Stimulated activated CD4-positive, alpha-beta T cell treated with anti-CD3 and anti-CD28 coated beads, Interleukin-1b, Interleukin-23, amount 100 ng/mL, for 1 hour (primary cell): ENCODE measurements at places on chromosomes 5 and 9.

DNA sequence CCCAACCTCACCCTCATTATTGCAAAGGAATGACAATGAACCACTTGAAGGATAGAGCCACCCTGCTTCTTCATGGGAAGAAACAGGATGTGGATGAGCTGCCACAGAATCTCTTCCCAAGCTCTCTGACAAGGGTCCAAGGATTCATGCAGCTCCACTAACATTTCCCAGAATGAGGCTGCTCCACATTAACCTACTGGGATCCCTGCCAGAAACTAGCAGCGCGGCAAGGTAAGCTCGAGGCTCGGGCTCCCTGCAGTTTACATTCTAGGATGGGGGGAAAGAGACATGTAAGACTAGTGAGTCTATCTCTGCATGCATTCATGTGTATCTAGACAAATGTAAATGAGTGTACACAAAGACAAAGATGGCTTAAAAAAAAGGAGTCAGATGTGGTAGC lies 12.1 kb downstream of the DCAF12 start:
- no peak for DNase-seq

GRCh38 chr9:124496463-124496862 lies 10.7 kb downstream of the NR5A1 start:
- DNase-seq, result no peak

- DNase-seq, result no peak
Measured at GRCh38 chr9:121082075-121082474, 7.3 kb downstream of the CNTRL start.

DNA sequence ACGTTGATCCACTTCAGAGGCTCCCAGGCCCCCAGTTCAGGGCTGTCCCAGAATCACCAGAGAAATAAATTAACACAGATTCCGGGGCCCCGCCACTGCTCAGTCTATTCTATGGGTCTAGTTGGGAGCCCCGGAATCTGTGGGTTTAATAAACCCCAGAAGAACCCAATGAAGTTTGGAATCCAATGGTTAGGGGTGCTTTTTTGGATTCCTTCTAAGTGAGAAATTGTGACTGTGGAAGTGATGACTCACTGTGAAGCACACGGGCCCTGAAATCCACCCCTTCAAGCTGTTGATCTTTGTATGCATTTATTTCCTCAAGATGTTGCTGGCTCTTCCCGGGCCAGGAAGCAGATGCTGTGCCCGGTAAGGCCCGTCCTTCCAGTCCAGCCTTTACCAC lies 57.3 kb upstream of the SLC28A3 start:
- no peak for DNase-seq

GRCh38 chr9:101457003-101457402 lies 21.4 kb upstream of the ALDOB start:
- DNase-seq, result no peak

GRCh38 chr5:142572006-142572405 lies 113.9 kb downstream of the FGF1 start:
- DNase-seq, result no peak

DNA sequence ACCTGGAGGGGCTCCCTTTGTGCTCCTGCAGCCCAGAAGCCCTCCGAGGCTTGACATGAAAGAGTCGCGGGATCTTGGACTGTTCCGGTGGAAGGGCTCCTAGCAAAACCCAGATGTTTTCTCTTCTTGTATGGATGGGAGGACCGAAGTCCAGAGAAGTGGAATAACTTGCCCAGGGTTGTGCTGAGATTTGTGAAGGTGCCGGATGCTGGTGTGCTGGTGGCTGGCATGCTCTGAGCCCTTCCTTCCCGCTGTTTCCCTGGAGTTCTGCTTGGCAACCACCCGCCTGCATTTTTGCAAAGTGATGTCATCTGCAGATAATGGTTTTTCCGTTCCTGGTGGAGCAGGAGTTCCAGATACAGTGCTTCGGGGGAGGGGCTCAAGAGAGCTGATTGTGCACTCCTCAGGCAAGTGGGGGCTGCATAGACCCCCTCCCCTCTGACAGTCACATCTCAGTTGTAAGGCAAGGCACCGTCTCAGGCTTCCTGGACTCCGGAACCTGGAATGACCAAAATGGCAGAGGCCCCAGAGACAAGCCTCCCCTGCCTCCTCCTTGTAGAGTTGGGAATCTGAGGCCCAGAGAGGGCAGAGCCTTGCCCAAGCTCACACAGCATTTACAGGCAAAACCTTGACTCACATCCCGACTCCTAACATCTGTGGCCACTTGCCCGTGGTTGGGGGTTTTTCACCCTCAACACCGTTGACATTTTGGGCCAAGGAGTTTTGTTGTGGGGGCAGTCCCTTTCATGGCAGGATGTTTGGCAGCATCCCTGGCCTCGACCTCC lies 157.0 kb downstream of the RGS3 start:
- DNase-seq, result no peak

DNA sequence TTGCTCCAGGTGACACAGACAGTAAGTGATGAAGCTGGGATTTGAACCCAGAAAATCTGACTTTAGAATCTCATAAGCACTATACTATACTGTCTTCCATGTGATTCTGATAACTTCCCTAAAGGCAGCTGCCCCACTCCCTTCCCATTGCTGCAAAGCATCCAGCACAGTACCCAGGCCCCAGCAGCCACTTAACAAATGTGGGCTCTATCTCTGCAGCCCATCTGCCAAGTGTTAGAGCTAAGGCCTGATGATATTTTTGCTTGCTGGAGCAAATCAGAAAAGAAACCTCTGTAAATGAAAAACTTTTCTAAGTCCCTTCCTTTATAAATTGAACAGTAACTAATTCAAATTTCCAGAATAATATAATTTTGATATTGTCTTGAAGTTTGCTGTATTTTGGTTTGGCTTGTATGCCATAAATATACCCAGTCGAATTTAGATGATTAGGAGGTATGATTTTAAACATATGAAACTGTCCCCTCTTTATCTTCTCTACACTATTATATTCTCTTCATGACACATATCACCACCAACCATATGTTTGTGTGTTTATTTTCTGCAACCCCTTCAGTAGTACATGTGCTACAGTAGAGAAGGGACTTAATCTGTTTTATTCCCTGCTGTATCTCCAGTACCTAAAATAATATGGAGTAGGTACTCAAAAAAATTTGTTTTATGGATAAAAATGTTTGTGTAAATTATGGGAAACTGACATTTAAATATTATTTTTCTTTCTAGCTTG lies 63.8 kb downstream of the SMIM15 start:
- DNase-seq, result no peak

DNA sequence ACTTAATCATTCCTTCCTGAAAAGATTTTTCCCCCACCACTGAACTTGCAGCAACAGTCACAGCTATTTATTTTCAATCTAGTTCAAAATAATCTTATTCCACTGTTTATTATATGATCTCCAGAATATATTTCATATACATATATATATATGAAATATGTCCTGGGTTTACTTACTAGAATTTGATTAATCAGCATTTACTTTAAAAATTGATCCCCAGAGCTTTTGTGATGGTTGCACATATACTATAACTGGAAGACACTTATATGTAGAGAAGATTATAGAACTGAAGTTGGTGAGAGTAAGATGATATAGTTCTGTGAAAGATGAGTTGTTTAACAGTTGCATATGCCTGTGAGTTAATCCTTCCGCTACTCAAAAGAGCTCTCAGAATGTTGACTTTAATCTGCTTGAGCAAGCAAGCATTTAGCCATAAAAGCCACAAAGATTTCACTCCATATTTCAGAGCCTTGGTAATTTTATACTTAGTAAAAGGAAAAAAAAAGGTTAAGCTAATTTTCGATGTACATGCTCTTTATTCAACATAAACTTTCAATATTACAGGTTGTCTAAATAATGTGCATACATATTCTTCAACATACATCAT lies 399.3 kb upstream of the CDH9 start:
- no peak for DNase-seq

DNA sequence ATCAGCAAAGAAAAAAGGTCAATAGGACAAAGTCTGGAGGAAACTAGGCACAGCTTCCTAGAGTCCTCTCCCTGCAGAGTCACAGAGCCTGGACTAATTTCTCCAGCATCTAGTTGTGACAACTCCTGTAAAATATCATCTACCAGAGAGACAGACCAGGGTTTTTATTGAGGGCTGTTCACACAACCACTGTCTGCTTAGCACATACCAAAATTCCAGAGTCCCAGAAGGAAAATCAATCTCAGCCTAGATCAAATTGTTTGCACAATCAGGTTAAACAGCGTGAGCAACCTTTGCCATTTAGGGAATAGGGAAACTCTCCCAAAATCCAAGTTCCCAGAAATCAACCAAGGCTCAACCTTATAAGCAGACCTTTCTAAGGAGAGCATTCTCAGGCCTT lies 190.3 kb downstream of the SYK start:
- no peak for DNase-seq

DNA sequence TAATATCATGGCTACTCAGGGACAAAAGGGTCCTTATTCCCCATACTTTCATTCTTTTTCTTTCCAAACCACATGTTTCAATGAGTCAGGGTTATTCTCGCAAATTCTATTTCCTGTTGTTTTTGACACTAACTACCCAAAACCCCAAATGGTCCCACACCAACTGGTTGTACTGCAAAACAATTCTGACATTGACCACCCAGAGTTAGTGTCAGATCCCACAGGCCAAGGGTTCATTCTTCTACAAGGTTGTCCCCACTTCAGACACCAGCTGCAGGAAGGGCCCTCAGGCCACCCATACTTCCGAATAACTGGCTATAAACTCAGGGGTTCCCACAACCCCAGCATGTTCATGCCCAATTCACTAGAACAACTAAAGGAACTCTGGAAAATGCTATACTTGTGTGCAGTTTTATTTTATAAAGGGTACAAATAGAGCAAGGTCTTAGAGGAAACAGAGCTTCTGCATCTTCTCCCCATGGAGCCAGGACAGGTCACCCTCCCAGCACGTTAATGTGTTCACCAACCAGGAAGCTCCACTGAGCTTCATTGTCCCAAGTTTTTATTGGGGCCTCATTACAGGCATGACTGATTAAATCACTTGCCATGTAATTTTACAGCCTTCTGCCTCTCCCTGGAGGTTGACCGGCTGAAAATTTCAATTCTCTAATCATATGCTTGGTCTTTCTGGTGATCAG lies 334.8 kb downstream of the DRD1 start:
- no peak for DNase-seq

DNA sequence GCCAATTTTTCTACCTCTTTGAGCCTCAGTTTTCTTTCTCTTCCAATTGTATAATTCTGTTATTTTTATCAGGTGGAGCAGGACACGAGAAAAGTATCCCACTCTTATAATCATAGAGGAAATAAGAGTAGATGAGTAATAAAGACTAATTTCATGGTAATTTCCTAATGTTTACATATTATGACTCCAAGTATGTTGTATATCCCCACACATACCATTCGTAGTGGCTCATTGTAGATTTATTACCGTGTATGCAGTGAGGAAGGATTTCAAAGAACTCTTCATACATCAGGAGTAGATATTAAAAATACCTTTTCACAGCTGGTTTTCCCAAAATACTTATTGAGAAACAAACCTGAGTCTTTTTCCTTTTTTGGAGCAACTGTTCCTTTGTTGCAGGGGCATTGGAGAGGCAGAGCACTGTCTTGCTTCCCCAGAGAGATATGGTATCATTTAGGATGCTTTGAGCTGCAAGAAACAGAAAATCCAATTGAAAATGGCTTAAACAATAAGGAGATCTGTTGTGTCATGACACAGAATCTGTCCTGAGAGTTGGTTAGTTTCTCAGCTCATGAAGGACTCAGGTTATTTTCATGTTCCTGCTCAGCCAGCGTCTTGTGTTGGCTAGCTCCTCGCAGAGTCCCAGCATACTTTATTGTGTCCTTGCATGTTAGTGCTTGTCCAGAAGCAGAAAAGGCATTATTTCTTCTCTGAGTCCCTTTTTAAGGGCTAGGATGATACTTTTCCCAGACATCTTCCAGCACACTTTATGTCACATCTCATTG lies 291.2 kb downstream of the ARHGAP26 start:
- no peak for DNase-seq

DNA sequence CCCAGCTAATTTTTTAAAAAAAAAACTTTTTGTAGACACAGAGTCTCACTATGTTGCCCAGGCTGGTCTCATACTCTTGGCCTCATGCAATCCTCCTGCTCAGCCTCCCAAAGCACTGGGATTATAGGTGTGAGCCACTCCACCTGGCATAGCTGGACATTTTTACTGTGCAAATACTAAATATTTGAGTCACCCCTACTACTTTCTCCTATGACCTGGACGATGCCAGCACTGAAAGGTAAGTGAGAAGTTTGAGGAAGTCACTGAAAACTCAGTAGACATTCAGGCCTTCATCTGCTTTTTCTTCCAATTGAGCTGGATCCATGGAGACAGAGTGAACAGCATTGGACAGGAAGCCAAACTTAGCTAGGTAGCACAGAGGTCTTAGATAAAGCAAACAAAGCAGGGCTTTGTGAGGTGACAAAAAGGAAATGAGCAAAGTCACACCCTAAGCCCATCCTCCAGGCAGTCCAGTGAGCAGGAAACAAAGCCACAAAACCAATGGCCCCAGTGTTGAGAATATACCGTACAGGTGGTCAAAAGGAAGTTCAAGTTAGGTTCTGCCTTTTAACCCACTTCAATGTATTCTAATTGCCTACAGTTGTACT lies 192.6 kb upstream of the RASA1 start:
- no peak for DNase-seq

DNA sequence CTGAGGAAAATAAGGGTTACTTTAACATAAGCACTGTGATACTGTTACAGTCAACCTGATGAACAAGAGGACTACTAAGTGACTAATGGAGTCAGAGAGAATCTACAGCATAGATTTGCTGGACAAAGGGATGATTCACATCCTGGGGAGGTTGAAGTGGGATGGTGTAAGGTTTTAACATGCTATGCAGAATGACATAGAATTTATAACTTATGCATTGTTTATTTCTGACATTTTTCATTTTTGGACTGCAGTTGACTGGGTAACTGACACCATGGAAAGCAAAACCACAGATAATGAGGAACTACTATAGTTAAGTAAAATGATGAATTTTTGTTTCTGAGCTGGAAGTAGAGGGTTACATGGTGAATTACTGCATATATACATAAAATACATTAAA lies 389.2 kb downstream of the MAT2B start:
- no peak for DNase-seq

DNA sequence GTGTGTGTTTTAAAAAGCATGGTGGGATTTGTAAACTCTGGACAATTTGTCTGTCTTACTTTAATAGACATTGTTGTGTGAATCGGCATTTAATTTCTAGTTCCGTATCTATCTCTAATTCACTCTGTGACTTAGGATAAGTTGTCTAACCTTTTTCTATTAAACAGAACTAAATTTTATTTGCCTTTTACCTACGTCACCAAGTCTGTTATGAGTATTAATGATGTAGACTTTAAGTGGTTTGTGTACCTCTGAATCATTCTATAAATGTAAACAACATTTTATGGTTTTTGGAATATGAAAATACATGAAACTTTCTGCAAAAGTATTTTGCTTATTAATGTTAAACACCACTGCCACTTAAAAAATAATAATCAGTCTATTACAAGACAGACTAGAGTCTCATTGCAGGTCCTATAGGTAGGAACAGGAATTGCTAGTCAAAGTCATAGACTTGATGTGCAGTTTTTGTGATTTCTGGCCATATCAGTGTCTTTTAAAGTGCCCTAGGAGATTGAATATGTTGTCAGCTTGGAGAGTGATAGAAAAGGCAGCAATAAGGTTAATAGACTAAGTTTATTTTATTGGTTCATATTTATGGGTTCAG lies 5.6 kb downstream of the RBM27 start:
- DNase-seq, result no peak

GRCh38 chr5:95746722-95747679 lies 15.9 kb downstream of the RHOBTB3 start:
- no peak for DNase-seq
